ENCODE measurements at places on chromosomes 12 and 14. TPM values are rescaled to one million over a fixed set of nuclear protein-coding genes. Genes with fewer than 3 reads are reported as not detected.

GRCh38 chr12:30537228-30537627 is 158.4 kb downstream of the IPO8 start:
- H3K4me3 ChIP-seq = no peak overlapping the region
- no peak overlapping the region for H3K27ac ChIP-seq
- no peaks in the 10 kb centered on the region for H3K4me1 ChIP-seq
- no peaks in the 10 kb centered on the region for H3K36me3 ChIP-seq
- DNase-seq = no peak

DNA sequence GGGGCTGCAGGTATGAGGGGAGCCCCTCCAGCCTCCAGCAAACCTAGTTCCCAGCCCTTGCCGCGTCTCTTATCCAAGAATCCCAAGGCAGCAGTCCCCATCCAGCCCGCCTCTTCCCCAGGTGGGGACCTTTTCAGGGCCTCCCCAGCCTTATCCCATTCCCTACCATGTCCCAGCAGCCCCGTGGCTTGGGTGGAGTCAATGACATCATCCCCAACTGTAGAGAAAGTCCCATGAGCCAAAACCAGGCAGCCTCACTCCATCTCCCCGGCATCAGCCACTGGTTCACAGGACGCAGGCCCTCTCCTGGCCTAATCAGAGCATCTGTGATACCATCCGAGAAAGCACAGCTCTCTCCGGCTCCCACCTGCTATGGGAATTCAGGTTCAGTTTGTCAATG is 131.0 kb downstream of the NCOR2 start:
- no peaks in the 10 kb centered on the region for H3K36me3 ChIP-seq
- no peaks in the 10 kb centered on the region for H3K27me3 ChIP-seq
- DNase-seq = no peak
- H3K27ac ChIP-seq = no peak overlapping the region
- H3K4me1 ChIP-seq = no peaks in the 10 kb centered on the region

GRCh38 chr12:30952015-30952414 is 25.5 kb downstream of the TSPAN11 start:
- no peak overlapping the region for H3K27ac ChIP-seq
- H3K4me3 ChIP-seq = no peak overlapping the region
- no peaks in the 10 kb centered on the region for H3K36me3 ChIP-seq
- peaks cover 2% of the 10 kb centered on the region for H3K27me3 ChIP-seq

DNA sequence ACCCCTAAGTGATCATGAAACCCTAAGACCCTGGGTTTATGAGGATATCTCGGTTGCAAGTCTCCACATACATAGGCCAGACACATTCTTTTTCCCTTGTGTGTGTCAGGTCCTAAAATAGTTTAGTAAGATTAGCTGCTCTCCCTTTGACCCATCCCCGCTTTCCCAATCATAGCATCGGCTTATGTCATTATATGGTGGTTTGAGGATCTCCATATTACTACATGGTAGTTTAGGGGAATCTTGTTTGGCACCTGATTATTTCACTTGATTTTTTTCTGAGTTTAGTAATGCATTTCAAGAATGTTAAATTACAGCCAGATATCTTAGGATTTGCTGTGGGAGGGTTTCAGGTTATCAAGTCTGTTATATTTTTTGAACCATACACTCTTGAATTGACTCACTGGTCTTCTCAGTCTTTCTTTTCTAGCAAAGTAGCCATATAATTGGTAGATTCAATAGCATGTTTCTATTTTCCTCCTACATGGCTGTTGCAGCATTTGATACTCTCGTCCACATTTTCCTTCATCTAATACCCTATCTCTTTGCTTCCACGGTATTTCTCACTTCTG is 68.3 kb upstream of the TRHDE start:
- no peak overlapping the region for H3K4me3 ChIP-seq
- DNase-seq = no peak
- no peaks in the 10 kb centered on the region for H3K4me1 ChIP-seq
- no peaks in the 10 kb centered on the region for H3K27me3 ChIP-seq

GRCh38 chr14:93759719-93760307 is 28.5 kb downstream of the PRIMA1 start:
- no peaks in the 10 kb centered on the region for H3K4me1 ChIP-seq
- no peaks in the 10 kb centered on the region for H3K27me3 ChIP-seq
- DNase-seq = peak; percentile 72
- no peak overlapping the region for H3K4me3 ChIP-seq

DNA sequence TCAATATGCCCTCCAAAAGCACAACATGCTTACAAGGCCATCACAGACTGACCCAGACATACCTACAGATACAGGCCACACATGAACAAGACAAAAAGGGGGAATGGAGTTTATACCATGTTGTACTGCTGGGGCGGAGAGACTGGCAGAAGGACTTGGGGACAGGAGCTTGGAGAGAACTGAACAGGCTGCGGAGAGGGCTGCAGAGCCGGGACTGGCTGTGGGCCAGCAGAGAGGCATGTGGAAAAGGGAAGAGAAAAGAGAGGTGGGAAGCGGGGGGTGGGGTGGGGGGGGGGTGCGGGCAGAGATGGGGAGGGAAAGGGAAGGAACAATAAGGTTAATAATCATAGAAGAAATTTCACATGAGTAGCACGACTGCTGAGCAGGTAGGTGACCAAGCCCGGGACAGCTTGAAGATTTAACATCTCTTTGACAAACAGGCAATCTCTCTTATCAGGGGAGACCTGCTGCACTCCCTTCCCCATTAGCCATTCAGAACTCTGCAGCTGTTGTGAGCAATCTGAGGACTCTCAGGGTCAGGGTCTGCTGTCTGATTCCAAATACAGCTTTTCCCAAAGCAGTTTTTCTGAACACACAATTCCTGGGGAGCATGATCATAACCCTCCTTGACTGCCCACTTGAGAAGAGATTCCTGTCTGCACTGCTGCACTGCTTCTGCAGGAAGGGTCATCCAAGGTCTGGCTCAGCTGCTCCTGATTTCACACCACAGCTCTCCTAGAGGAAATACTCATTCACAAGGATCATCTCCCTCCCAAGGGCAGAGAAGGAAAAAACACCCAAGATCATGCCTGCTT is 21.6 kb upstream of the STAC3 start:
- no peaks in the 10 kb centered on the region for H3K4me1 ChIP-seq
- H3K36me3 ChIP-seq = peaks cover 6% of the 10 kb centered on the region
- no peak for DNase-seq
- H3K27me3 ChIP-seq = no peaks in the 10 kb centered on the region
- no peak overlapping the region for H3K4me3 ChIP-seq
- H3K27ac ChIP-seq = no peak overlapping the region

GRCh38 chr14:96843137-96843536 is 46.0 kb downstream of the VRK1 start:
- H3K4me1 ChIP-seq = no peaks in the 10 kb centered on the region
- H3K4me3 ChIP-seq = no peak overlapping the region
- no peak for DNase-seq
- H3K27me3 ChIP-seq = no peaks in the 10 kb centered on the region
- H3K36me3 ChIP-seq = peaks cover 3% of the 10 kb centered on the region
- H3K27ac ChIP-seq = no peak overlapping the region

DNA sequence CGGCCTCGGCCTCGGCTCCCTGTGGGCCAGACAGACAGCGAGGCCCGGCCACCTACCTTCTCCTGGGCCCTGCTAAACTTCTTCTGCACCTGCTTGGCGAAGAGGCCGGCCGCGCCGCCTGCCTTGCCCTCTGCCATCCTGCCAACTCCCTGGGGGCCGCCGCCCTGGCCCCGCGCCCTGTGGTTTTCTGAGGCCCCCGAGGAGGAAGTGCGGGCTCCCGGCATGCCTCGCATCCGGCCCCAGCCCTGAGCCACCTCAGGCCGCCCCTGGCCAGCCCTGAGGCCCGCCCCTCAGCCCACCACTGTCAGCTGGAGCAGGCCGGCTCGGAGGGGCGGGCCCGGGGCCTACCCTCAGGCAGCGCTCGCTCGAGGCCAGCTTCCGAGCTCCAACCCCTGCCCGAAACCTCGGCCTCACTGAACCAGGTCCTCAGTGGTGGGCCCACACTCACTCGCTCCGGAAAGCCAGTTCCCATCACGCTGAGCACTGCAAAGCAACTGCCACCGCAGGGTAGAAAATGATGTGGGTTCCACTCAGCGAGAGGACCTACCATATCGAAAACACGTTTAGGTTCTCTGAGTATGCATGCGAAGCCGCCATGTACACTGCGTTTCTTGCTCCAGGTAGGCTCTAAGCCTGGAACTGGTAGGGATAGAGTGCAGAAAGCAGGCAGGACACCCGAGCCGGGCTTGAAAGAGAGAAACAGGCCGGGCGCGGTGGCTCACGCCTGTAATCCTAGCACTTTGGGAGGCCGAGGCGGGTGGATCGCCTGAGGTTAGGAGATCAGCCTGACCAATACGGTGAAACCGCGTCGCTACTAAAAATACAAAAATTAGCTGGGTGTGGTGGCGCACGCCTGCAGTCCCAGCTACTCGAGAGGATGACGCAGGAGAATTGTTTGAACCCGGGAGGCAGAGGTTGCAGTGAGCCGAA is at the start of gene BIN2:
Gene BIN2 (minus strand): TSS at position 209 of the 930 bp plus-strand sequence. CDS start 72 bp downstream, at position 137.
- H3K27me3 ChIP-seq = no peaks in the 10 kb centered on the region
- H3K4me1 ChIP-seq = no peaks in the 10 kb centered on the region
- H3K36me3 ChIP-seq = no peaks in the 10 kb centered on the region
- peak; percentile 80 for DNase-seq
- H3K4me3 ChIP-seq = no peak within 1 kb of the TSS
- no peak within 1 kb of the TSS for H3K27ac ChIP-seq

GRCh38 chr12:58104351-58104755 is 163.0 kb downstream of the ATP23 start:
- no peaks in the 10 kb centered on the region for H3K4me1 ChIP-seq
- no peak overlapping the region for H3K27ac ChIP-seq
- no peaks in the 10 kb centered on the region for H3K36me3 ChIP-seq
- no peak overlapping the region for H3K4me3 ChIP-seq
- H3K27me3 ChIP-seq = no peaks in the 10 kb centered on the region

GRCh38 chr14:53532853-53533252 is 379.7 kb upstream of the DDHD1 start:
- no peaks in the 10 kb centered on the region for H3K4me1 ChIP-seq
- no peak overlapping the region for H3K27ac ChIP-seq
- no peak for DNase-seq

- H3K4me1 ChIP-seq = no peaks in the 10 kb centered on the region
- no peak overlapping the region for H3K4me3 ChIP-seq
- H3K36me3 ChIP-seq = no peaks in the 10 kb centered on the region
- no peak for DNase-seq
Observed at GRCh38 chr14:86035882-86036281, 505.9 kb downstream of the FLRT2 start.

DNA sequence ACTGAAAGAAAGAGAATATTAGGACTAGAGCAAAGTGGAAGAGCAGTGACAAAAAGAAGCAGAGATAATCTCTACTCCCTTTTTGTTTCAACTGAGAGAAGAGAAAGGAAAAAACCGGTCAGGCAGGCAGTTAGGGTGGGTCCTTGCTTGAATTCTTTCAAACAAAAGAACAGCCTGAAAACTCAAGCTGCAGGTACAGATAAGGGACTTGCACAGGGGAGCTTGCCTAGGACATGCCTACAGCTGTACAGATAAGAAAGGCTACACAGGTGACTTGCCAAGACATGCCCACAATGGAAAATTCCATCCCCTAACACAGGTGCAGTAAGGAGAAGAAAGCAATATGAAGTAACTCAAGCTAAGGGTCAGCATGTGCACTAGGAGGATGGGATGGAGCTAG is 532.2 kb upstream of the MIS18BP1 start:
- no peak for DNase-seq
- H3K27me3 ChIP-seq = no peaks in the 10 kb centered on the region
- H3K4me1 ChIP-seq = no peaks in the 10 kb centered on the region
- no peaks in the 10 kb centered on the region for H3K36me3 ChIP-seq
- H3K27ac ChIP-seq = no peak overlapping the region

- H3K4me3 ChIP-seq = no peak overlapping the region
- no peaks in the 10 kb centered on the region for H3K36me3 ChIP-seq
- peak; percentile 85 for DNase-seq
- no peaks in the 10 kb centered on the region for H3K27me3 ChIP-seq
- H3K4me1 ChIP-seq = no peaks in the 10 kb centered on the region
- H3K27ac ChIP-seq = peak overlapping the region; percentile 29
Observed at GRCh38 chr14:77007975-77008421, 20.5 kb downstream of the IRF2BPL start.

GRCh38 chr12:7151532-7151931 is 21.4 kb downstream of the CLSTN3 start:
- peaks cover 8% of the 10 kb centered on the region for H3K36me3 ChIP-seq
- DNase-seq = no peak
- H3K4me3 ChIP-seq = no peak overlapping the region
- no peak overlapping the region for H3K27ac ChIP-seq

GRCh38 chr12:127230843-127231260 is 1036.1 kb upstream of the TMEM132C start:
- no peaks in the 10 kb centered on the region for H3K36me3 ChIP-seq
- no peak overlapping the region for H3K27ac ChIP-seq
- no peak overlapping the region for H3K4me3 ChIP-seq
- H3K4me1 ChIP-seq = no peaks in the 10 kb centered on the region

DNA sequence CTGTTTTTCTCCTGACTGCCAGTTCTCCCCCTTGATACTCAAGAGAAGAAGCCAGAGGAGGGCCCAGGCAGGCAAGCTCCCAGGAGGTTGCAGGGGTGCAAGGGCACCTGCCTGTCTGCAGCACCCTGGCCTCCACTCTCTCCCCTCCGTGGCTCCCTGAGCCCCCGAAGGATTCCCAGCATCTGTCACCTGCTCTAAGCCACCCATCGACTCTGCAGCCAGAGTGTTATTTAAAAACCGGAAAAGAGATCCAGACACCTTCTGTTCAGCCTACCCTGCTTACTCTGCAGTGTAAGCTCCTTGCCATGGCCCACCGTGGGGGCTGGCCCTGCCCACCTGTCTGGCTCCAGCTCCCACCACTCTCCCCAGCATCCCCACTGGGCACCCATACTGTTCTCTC is 121.4 kb downstream of the KSR2 start:
- H3K27ac ChIP-seq = no peak overlapping the region
- no peaks in the 10 kb centered on the region for H3K36me3 ChIP-seq
- no peak for DNase-seq
- no peak overlapping the region for H3K4me3 ChIP-seq
- H3K4me1 ChIP-seq = no peaks in the 10 kb centered on the region

- H3K27me3 ChIP-seq = peaks cover 3% of the 10 kb centered on the region
- H3K27ac ChIP-seq = no peak overlapping the region
- no peaks in the 10 kb centered on the region for H3K36me3 ChIP-seq
- H3K4me3 ChIP-seq = no peak overlapping the region
- no peaks in the 10 kb centered on the region for H3K4me1 ChIP-seq
Observed at GRCh38 chr14:72024043-72024407, 91.8 kb downstream of the RGS6 start.

- no peak overlapping the region for H3K27ac ChIP-seq
- DNase-seq = no peak
- no peaks in the 10 kb centered on the region for H3K4me1 ChIP-seq
- no peaks in the 10 kb centered on the region for H3K27me3 ChIP-seq
Observed at GRCh38 chr14:35985474-35986218, 159.5 kb downstream of the BRMS1L start.

DNA sequence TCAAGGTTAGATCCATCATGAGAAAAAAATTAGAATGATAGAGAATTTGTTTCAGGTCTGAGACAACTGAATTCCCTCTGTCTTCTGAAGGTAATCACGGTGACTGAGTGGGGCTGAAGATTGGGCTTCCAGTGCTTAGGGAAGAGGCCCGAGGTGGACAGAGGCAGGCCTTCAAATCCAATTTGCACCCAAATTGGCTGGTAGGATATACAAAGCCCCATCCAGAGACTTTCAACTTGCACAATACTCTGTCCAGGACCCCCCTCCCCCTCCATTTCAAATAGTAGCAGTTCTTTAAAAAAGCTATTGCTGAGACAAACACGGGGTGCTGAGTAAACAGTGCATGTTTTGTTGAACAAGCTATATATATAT is 3.6 kb upstream of the FOXG1 start:
- no peak overlapping the region for H3K27ac ChIP-seq
- no peaks in the 10 kb centered on the region for H3K4me1 ChIP-seq
- no peaks in the 10 kb centered on the region for H3K27me3 ChIP-seq
- no peak overlapping the region for H3K4me3 ChIP-seq

The FGF23 gene
- not detected for total RNA-seq

The SMIM41 gene
- not detected for total RNA-seq

The CRIP2 gene
- 352 TPM for total RNA-seq

The PALS1 gene
- 24.9 TPM for total RNA-seq

The GLIPR1 gene
- total RNA-seq = 152 TPM

The TDP1 gene
- 13.3 TPM for total RNA-seq

The KCNC2 gene
- total RNA-seq = not detected

The SCYL2 gene
- total RNA-seq = 46.2 TPM

All from aorta (tissue), 5 donors.